ENCODE measurements at places on chromosomes 6 and 20.

DNA sequence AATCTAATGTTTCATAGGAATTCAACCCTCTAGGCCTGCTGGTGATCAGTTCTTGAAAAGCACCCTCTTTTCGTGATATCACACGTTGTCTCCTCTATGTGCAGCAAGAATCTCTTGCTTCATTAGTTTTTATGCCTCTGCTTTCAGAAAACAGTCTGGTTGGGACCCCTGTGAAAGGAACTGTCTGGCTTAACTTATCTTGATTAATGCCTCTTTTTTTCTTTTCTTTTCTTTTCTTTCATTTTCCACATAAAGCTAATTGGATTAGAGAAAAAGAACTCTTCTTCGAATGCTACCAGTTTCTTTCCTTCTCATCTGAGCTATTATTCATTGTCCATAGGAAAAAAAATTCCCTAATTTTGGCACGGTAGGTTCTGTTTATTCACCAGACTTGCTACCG, 21.3 kb downstream of the ZNF311 start:
- DNase-seq = no peak

GRCh38 chr6:109332748-109333147, 49.5 kb downstream of the CD164 start:
- no peak for DNase-seq

- DNase-seq = no peak
These were observed 189.5 kb downstream of the CDH4 start for GRCh38 chr20:61441537-61441936.

DNA sequence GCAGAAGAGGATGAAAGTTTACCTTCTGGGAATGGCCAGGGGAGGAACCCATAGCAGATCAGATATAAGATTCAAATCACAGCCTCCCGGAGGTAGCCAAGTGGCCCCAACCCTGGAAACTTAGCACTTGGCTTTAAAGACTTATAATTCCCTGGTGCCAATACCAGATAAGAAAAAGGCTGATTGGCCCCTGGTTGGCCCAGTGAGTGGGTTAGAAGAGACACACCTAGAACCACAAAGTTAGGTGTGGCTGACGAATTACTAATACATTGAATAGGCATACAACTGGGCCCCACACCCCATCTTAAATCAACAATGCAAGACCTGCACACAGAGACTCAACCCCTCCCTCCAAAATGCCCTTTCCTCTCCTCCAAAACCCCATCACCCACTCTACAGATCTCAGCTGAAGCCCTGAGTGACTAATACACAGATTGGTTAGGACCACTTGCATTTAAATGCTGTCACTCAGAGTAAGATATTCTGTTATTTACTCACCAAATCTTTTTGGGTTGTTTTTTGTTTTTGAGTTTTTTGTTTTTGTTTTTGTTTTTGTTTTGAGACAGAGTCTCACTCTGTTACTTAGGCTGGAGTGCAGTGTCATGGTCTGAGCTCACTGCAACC, 315.4 kb upstream of the JARID2 start:
- DNase-seq = no peak

- DNase-seq = no peak
These were observed 115.4 kb upstream of the BTN3A2 start for GRCh38 chr6:26249707-26249956.

- no peak for DNase-seq
These were observed 64.9 kb upstream of the ZNF133 start for GRCh38 chr20:18223409-18223808.

DNA sequence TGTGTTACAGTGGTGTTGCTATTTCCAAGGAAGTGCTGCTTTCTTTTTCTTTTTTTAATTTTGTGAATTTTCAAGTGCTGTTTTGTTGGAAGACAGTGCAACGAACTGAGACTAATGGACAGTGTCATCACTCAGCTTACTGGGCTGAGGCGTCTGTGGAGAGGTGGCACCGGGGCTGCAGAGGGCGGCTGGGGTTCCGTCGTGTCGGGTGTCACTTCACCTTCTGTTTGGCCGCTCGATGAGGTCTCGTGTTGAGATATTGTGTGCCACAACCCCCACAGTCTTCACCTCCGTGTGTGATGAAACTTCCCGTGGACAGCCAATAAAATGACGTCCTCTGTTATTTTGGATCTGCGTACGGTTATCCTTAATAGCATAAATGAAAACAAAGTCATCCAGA, 149.4 kb upstream of the SNX9 start:
- DNase-seq = no peak

Measured in stimulated activated CD4-positive, alpha-beta T cell treated with anti-CD3 and anti-CD28 coated beads, Interleukin-1b, Interleukin-23, amount 100 ng/mL, for 4 hours (primary cell).